ENCODE measurements at places on chromosomes 3 and 15.

DNA sequence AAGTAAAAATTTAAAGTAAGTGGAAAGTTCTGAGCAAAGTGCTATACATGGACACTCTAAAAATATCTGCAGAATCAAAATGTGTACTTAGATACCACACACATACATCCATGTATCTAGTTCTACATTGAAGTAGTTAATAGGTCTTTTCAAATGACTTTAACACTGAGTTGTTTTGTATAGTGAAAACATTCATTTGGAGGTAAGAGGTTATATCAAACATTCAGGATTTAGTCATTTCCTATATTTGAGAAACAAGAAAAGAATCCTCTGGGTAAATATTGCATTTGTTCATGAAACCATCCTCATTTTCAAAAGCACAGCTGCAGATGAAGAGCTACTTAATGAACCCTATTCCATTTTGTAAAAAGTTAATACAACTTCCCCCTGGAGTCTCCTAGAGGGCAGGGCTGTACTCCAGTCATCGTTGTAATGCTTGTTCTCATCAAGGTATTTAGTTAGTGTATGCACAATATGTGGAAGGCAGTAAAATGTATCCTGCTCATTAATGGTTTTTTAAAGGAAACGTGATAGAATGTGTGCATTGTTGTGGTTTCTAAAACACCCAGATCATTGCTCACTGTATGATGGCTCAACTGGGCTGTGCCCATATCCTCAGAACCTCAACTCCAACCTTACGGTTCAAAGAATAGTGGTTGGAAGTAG, 26.2 kb downstream of the ARPP21 start:
- DNase-seq = no peak

- DNase-seq = no peak
These were observed 1.2 kb upstream of the CLSTN2 start for GRCh38 chr3:139933766-139934165.

GRCh38 chr3:120421926-120422325, 28.9 kb downstream of the FSTL1 start:
- no peak for DNase-seq

GRCh38 chr15:99925661-99926461, 192.6 kb upstream of the LYSMD4 start:
- no peak for DNase-seq

DNA sequence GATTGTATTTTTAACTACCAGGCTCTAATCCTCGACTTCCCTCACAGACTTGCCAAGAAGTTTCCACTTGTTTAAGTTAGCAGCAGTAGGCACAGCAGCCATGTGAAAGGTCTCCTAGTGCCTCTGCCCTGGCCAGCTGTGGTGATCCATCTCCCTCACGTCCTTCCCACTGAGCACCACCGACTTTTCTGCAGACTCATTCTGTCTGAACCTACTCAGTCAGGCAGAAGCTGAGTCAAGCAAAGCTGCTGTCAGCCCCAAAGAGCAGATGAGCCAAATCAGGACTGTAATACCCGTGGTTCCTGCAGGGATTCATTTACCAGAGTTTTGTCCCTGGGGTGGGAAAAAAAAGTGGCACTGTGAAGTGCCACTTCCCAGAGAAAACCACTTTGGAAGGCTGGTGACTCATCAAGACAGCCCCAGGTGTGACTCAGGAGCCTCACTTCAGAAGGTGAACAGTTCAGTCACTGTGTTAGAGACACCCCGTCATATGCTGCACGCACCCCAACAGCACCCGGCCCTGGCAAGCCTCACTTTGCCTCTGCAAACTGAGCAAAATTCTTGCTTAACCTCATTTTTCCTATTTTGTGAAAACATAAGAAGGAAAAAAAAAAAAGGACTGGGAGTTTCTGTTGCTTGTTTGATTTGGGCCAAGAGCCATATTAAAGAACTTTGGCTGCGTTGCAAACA, 76.0 kb downstream of the WWTR1 start:
- no peak for DNase-seq
